HTR-8/SVneo (cell line): ENCODE measurements at places on chromosomes 16 and 17.

DNA sequence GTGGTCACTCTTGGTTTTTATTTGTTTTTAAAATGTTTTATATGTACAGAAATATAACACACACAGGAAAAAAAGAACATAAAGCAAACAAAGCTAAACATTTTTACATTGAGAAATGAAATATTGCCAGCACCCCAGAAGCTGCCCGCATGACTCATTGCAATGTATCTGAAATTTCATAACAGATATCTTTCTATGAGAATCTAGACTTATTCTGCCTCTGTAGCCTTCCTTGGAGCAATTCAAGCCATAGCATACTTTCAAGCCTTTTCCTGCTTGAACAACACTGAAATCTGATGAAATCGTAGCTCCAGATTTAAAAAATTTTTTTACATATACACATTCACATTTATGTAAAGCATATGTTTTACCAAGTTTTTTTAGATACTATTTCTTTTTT is 86.9 kb downstream of the RBBP6 start:
- DNase-seq = peak; percentile 43

DNA sequence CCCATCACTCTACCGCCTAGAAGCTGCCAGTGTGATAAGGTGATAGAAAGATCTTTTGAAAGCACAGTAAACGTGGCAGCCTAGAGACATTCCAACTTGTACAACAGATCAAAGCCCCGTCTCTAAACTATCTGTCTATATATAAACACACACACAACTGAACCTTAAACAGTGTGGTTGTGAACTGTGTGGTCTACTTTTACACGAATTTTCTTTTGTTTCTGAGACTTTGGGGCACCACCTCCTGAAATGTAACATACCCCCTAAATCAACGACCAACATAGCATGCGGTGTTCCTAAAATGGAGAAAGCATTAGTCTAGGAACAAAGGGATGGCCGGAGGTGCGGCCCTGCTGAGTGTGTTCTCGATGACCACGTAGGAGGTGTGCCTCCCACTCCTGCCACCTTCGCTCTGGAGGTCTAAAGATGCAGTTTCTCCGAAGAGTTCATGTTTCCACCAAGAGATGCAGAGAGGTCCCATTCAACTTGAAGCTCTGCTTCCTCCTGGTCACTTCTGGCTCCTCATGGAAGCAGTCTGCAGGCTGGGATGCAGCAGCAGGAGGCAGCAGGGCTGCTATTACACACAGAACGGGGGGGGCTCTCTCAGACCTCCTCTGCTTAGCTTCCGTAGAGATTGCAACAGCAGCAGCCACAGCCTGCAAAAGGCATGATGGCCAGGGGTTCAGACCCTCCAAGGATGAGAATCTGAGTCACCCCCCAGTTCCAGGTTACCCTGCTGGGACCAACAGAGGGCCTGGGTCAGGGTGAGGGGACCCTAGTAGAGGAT is 22.6 kb upstream of the USP10 start:
- no peak for DNase-seq

- no peak for DNase-seq
Measured at GRCh38 chr16:11308493-11309283, 27.6 kb upstream of the PRM1 start.

- DNase-seq = no peak
Measured at GRCh38 chr17:68175416-68175815, 72.4 kb upstream of the AMZ2 start.

GRCh38 chr16:77250400-77250799 is 51.2 kb downstream of the SYCE1L start:
- DNase-seq = no peak

DNA sequence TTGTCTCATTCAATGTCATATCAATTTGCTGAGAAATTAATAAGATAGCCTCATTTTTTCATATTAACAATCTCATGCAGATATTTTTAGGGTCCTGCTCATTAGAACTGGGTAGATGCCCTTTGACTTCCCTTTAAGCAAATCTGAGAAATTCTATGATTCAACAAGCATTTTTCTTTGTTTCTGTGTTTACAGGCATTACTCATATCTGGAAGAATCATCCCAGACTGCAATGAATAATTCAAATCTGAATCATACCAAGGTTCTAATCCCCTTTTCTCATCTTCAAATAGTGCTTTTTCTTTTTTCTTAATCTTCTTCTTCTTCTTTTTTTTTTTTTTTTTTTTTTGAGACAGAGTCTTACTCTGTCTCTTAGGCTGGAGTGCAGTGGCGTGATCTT is 69.2 kb upstream of the KIFC3 start:
- peak; percentile 53 for DNase-seq

DNA sequence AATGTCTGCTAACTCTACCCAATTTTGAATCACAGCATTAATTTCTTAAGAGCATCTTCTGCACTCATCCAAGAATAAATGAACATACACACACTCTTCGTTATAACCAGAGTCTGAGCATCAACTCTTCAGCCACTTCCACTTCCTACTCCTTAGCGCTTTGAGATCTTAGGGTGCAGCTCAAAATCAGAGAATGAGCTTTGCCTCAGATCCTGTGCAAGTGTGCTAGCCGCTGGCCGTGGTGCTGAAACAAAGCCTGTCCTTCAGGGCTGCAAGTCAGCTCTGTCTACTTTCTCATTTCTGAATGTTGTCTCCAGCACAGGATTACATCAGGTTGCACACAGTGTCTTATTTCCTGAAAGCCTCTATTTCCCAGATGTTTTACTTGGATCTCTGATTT is 165.4 kb downstream of the AIPL1 start:
- peak; percentile 45 for DNase-seq

DNA sequence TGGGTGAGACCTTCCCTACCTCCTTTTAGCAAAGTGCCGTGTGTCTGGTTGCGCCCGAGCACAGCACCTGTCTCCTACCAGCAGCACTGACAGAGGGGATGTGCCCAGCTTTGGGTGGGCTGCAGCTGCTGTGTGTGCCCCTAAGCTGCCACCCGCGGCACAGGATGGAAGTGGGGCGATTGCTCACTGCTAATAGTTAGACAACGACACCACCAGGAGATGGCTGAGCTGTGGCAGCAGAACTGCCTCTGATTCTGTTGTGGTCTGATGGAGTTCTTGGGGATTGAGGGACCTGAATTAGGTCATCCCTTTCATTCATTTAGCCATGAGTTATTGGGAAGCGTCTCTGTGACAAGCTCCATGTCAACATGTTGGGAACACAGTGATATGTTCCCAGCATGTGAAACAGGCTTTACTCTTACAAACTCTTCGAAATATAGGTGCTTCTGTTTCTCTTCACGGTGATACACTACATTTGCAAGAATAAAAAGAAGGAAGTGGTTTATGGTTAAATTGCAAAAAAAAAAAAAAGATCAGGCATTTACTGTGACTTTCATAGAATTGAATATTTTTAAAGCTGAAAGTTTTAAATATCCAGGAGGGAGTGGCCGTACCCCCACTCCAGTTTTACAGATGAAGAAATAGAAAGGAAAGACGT is 184.4 kb downstream of the MAF start:
- no peak for DNase-seq

DNA sequence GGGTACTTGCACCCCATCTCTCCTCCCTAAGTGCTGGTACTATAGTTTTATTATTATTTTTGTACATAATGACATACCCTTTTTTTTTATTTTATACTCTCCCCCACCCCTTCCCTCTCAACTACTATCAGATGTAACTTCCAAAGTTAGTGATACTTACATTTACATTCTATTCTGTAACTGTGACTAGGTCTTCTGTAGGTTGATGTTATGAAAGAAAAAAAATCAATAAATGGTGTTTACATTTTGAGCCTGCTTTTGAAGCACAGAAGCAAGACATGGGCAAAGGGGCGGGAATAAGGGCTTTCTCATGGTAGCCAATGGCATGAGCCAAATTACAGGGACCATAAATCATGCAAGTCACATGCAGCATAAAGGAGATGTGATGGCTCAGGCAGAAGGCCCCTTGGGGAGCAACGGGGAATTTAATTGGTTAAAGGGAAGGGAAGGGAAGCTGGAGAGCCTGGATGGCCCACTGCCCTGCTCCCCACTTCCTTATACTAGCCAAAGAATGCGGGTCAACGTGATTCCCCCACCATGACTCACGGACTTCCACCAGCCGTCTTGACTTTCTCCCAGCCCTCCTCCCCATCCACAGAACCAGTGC is 2.4 kb upstream of the ACSF2 start:
- DNase-seq = peak; percentile 97

DNA sequence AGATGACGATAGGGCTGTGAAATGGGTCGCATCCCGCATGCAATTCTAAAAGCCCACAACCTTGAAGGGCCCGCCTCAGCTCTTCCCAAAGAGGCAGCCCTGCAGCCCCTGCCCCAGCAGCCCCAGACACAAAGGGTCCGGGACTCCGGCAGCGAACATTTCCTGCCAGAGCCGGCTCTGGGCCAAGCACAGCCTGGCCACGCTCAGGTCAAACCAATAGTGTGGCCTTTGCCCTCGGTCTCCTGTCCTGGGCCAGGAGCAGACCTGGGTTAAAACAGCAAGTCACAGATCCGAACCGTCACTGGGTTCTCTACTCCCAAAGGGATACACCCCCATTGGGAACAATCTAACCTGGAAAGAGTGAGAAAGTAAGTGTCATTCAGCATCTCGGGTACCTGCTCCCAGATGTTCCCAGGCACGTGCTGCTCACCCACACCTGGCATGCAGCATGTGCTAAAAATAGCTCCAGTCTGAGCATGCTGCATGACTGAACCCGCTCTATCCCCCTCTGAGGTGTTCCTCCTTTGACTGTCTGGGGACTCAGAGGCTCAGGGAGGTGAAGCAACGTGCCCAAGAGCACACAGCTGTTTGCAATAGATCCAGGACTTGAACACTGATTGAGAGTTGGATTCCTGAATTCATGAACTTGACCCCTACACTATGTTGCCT is 22.2 kb upstream of the ATP2A3 start:
- DNase-seq = no peak

- peak; percentile 13 for DNase-seq
Measured at GRCh38 chr16:51538707-51539498, 387.8 kb upstream of the SALL1 start.

GRCh38 chr17:83098241-83099085 is 19.1 kb downstream of the METRNL start:
- DNase-seq = no peak

GRCh38 chr16:10987361-10988163 is 43.2 kb downstream of the CLEC16A start:
- DNase-seq = no peak

DNA sequence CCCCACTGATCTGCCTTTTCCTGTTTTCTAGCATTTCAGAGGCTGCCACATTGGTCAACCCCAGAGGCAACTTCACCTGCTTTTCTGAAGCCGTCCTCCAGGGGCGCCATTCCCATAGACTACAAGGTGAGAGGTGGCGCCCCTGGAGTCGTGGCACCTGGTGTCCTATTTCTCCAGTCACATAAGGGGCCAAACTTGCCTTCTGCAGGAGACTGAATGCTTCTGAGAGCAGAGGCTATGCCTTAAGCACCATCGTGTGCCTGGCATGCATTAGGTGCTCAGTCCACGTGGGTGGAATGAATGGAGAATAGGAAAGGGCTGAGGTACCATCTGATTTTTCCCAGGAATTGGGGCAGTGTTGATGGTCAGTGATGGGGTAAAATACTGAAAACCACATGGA is 164.8 kb downstream of the HAPSTR1 start:
- DNase-seq = no peak

GRCh38 chr16:84299734-84300440 is 5.2 kb downstream of the WFDC1 start:
- DNase-seq = no peak

DNA sequence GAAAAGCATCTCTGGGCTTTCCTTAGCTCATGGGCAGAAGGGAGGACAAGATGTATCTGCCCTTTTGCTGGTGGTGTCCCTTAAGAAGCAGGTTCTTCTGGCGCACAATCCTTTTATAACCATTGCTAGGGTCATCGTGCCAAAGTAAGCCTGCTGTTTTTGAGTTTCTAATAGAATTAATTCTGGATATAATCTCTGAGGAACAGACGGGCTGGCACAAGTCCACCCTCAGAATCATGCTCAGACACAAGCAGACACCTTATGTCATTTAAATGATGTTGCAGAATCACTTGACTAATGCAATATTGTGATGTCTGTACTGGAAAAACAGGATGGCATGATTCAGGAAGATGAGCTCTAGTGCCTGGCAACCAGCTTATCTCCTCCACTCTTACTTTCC is 18.8 kb upstream of the MMD start:
- DNase-seq = no peak

- DNase-seq = peak; percentile 59
Measured at GRCh38 chr17:76909971-76910760, 42.0 kb downstream of the MGAT5B start.

DNA sequence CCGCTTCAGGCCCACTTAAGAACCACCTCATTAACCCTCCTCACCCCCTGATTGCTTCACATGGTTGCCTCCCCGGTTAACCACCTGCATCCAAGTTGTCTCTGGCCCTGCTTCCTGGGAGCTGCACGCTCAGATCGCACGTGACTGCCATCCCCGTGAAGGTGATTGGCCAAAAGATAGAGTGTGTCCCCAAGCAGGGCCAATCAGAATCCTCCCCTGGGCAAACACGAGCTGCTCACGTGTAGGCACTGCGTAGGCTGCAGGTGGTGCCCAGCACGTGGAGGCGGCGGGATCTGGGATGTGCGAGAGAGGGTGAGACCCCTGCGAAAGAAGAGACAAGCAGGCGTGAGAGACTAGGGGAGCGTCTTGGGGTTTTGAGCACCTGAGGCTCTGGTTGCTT is 111.8 kb upstream of the CRHR1 start:
- DNase-seq = no peak

GRCh38 chr17:31967648-31968047 is 30.8 kb downstream of the SUZ12 start:
- no peak for DNase-seq

DNA sequence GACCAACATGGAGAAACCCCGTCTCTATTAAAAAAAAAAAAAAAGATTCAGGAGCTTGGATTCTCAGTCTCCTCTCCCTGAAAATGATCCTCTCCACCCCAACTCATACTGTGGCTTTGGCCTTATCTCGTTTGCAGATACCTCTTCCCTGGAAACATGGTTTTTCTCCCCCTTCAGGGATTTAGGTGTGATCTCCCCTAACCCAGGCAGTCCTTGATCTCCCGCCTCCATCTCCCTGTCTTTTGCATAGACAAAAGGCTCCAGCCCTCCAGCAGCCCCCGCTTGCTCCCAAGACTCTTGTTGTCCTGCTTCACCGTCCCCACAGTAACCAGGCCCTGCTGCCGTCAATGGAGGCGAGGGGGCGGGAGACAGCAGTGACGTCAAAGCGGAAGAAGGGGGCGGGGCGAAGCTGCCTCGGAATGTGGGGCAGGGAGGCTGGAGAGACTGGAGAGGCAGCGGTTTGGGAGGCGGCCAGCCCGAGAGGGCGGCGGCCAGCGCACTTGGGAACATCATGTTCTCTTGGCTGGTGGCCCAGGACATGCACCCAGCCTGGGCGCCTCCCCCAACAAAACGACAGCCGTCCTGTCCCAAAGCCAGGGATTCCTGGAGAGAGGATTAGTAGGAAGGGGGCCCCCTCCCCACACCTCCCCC is 1.9 kb upstream of the PER1 start:
- DNase-seq = peak; percentile 90

GRCh38 chr16:52591934-52592592 is 45.1 kb upstream of the TOX3 start:
- DNase-seq = no peak

DNA sequence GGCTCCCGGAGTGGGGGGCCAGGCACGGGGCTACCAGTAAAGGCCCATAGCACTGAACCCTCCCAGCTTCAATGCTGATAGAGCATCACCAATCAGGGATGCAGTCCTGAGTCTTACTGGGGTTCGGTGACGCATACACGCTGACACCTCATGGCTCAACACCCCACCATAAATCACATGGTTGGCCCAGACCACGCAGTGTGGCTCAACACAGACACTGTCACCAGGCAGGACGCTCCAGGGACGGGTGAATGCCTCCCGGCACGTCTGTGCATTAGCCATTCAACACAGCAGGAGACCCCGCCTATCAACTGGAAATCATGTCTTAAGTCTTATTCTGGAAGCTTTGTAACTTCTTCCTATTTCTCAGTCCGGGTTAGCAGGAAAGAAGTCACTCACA is 35.0 kb downstream of the NECAB2 start:
- DNase-seq = no peak
